ENCODE measurements at places on chromosomes 16 and 17.

GRCh38 chr17:77306790-77307478 is 166.2 kb downstream of the SEC14L1 start:
- no peak for DNase-seq

GRCh38 chr16:12625068-12625467 is 178.6 kb downstream of the CPPED1 start:
- DNase-seq, result no peak

DNA sequence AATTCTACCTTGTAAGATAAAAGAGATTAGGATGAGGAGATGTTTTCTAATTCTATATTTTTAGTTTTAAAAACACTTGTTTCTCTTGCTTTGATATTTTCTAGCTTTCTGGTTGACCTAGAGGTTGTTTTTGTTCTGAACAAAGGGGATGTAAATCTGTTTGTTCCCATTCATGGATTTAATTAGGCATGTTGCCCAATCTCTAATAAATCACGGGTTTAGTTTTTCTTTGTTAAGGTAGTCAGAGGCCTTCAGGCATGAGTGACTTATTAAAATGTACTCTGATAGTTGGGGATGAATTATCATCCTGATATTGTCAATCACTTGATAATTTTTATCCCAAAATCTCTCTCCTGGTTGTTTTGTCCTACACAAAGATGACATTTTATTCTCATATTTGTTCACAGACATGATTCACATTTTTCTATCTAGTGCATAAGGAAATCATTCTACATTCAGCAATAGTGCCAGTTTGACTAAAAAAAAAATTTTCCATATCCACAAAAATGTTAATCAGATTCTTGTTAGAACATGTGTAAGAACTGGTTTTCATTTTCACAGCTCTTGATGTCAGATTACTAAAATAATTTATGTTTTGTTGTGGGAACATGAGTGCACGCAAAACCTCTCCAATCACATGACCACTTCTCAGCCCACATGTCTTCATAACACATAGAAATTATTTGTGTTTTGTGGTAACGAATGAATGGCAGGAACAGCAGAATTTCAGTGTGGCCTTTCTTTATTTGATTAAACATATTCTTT is 95.7 kb upstream of the AKTIP start:
- no peak for DNase-seq

DNA sequence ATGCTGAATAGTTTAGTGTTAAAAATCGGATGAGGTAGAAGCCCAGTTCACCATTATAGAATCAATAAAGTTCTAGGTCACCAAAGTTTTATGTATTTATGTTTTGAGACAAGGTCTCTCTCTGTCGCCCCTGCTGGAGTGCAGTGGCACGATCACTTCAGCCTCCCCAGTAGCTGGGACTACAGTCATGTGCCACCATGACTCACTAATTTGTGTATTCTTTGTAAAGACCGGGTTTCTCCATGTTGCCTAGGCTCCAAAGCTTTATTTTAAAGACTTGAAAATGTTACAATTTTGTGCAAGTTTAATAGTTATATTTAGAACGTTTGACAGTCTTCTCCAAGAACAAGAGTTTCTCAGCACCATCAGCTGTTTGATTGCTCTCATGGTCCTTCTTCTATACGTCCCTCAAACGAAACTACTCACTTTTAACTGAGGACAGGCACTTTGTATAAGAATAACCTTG is 32.1 kb downstream of the NDE1 start:
- no peak for DNase-seq

- no peak for DNase-seq
These were observed 249.1 kb downstream of the C16orf95 start for GRCh38 chr16:87067836-87068761.

- DNase-seq, result no peak
These were observed 231.2 kb downstream of the MSI2 start for GRCh38 chr17:57487573-57487972.

DNA sequence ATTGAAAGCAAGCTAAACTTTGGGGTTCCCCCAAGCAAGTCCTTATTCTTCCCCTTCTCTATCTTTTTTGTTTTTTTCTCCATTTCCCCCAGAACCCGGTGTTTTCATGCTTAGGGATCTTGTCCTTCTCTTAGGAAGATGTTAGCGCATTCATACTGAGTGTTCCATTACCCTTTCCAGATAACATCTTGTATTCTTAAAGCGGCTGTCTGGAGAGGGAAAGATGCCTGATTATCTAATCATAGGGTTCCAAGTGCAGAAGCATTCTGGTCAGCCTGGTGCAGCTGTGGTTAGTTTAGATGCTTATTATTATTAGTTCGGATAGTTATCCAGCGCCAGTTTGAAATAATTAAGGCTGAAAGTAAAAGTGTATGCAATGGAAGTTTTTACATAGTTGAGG is 2.0 kb downstream of the TOM1L1 start:
- no peak for DNase-seq

- no peak for DNase-seq
These were observed 318.9 kb downstream of the SNX29 start for GRCh38 chr16:12295395-12295794.

- DNase-seq, result peak; percentile 4
These were observed 45.8 kb upstream of the NOS2 start for GRCh38 chr17:27846042-27846655.

DNA sequence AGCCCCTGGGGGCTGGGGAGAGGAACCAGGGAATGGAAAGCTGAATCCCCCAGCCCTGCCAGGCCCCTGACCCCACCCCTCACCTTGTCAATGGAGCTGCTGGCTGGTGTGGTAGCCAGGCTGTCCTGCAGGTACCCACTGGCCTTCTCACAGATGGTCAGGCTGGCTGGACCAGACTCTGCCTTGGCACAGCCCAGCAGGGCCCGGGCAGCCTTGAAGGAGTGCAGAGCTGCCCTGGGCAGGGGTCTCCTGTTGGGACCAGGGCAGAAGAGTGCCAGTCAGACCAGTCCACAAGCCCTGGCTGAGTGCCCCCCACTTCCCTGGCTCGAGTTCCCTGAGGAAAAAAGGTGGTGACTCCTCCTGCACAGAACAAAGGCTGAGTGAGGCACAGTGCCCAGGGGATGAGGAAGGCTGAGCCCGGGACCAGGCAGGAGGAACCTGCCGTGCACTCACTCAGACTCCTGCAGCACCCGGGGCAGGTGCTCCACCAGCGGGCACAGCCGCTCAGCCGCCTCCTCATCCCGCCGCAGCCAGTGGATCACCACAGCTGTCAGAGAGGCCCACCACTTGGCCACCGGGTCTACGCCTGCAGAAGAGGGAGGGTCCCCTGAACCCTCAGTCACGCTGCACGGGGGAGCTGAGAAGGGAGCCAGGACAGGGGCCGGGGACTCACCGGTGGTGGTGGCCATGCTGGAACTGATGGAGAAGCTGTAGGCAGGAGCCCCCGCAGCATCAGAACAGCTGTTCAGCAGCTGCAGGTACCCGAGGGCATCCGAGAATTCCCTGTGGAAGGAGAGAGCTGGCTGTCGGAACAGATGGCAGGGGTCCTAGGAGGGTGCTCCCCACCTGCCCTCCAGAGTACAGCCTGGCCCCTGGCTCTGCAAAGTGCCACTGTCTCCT is 22.4 kb downstream of the SREBF1 start:
- DNase-seq, result no peak

DNA sequence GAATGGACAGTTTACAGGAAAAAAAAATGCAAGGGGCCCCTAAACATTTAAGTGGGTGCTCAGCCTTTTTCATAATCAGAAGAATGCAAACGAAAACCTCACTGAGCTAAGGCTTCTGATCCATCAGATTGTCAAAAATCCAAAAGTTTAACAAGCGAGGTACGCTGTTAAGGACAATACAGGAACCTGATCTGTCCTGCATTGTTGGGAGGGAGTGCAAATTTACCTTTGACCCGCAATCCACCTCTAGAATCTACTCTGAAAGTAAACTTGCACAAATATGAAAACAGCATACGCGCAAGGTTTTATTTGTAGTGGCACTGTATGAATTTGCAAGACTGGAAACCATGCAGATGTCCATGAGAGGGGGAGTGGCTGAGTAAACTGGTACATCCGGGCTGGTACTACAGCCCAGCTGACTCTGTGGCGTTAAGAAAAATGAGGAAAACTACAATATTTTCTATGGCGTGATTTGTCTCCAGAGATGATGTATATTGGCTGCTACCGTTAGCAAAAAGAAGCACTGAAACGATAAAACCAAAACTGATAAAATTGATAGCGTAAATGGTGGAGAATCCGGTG is 28.8 kb upstream of the ST6GALNAC1 start:
- no peak for DNase-seq

DNA sequence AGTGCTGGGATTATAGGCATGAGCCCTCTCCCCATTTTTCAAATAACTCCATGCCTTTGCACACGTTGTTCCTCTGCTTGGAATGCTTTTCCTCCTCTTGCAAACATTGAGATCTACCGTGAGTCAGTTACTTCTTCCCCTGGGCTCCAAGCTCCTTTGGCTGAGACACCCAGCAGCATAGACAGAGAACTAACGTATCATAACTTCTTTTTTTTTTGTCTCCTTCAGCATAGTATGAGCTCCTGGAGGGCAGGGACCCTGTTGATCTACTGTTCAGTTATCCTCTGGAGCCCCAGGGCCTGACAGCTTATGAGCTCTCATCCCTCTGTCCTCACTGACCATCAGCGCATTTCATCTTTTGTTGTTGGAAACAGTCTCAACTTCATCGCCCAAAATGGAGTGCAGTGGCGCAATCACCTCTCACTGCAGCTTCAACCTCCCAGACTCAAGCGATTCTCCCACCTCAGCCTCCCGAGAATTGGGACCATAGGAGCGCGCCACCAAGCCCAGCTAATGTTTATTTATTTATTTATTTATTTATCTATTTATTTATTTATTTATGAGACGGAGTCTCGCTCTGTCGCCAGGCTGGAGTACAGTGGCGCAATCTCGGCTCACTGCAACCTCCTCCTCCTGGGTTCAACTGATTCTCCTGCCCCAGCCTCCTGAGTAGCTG is 2.2 kb downstream of the SPAG7 start:
- no peak for DNase-seq

- no peak for DNase-seq
These were observed 27.9 kb upstream of the CEP20 start for GRCh38 chr16:15916323-15916722.

DNA sequence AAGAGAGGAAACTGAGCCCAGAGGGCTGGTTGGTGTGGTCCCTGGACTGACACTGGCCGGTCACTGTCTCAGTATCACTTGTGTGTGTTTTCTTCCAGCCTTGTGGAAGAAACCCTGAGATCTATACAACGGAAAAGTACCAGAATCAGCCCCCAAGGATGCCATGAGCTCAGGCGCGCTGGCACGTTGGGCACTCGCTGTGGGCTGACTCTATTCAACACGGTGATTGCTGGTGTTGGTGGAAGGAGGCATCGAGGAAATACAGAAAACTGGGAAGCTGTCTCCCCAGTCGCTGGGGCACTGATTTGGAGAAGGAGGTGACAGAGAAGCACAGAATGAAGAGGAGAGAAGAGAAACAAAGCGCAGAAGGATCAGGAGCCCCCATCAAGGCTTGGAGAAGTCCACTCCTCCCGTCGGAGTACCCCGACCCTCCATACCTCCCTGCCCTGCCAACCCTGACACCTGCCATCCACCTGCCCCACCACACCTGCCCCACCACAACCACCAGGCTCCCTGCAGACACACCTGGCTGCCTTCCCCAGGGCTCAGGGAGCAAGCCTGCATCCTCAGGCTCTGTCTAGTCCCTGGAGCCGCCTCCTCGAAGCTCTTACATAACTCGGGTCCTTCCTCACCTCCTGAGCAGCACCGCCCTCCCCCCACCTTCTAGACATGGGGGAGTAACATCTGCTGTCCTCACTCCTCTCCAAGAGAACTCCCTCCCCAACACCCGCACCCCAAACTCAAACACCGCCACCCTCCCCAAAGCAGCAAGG is 66.5 kb downstream of the RBFOX3 start:
- no peak for DNase-seq

GRCh38 chr16:53018834-53019416 is 33.8 kb downstream of the CHD9NB start:
- DNase-seq, result no peak

- no peak for DNase-seq
These were observed 21.0 kb upstream of the AGRP start for GRCh38 chr16:67504031-67505021.

DNA sequence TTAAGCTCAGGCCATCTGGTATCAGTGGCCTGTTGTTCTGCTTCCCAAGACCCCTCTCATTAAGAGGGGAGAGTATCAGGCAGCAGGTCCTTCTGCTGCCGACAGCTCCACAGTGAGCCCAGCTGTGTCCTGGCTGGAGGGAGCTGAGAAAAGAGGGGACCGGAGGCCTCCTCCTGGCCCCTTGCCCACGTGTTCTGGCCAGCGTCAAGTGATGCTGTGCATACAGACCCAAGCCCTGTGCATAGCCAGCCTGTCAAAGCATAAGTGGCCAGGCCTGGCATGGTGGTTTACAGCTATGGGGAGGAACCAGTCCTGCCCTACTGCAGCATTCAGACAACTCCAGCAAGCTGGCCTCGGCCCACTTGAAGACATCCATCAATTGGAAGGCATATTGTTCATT is 48.0 kb downstream of the ABCC6 start:
- no peak for DNase-seq

Measured in stimulated activated CD8-positive, alpha-beta memory T cell treated with anti-CD3 and anti-CD28 coated beads, Interleukin-2, amount 100 ng/mL, for 1 hour (primary cell).